ENCODE measurements at places on chromosomes 7 and 10.

DNA sequence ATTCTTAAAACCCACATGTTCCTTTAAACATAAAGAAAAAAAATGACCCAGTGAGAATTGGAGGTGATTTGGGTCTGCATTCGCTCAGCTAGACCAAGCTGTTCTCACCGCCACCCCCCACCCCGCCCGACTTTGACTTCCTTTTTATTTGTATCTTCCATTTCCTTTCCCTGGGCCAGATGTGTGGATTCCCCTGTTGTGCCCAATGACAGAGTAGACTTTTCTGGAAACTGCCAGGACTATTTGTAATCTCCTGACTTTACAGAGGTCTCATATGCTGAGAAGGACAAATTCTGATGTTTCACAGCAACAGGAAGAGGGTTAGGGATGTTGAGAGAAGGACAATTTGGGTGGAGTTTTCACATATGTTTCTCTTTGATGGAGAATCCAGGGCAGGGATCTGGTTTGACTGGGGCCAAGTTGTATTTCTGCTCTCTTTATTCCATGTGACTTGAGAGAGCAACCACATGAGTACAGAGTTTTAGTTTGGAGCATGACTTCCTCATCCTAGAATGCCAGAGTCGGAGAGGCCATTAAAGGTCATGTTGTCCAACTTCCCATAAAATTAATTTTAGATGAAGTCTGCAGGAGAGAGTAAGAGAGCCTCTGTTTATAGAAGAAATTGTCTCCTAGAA, 1023.2 kb downstream of the LRMDA start:
- ATAC-seq = no peak

DNA sequence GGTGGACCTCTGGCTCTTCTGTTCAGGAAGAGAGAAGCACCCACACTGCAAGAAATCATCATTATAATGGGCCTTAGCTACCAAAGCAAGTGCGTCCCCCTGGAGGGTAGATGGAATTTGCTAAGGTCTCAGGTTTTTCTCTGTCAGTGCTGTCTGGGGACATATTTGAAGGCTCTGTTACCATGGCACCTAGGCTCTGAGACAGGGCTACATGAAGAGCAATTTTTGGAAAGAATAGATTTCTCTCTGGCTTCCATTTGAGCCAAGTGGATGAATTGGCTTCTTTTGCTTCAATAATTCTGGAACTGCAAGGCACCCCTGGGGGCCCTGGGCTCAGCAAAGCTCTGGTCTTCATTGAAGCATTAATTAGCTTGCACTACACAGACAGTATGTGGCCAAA, 349.1 kb upstream of the GALNT17 start:
- no peak for ATAC-seq

DNA sequence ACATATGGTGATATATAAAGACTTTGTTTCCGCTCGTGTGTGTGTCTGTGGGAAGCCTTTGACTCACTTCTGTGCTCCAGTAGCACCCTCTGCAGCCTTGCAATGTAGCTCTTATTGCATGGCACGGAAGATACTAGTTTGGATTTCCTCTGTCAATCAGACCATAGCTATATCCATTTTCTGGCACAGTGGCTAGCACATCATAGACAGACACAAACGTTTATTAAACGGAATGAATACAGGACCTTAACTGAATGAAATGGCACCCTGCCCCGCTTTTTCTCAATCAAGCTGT, 124.0 kb upstream of the PTPN20 start:
- peak; percentile 57 for ATAC-seq

DNA sequence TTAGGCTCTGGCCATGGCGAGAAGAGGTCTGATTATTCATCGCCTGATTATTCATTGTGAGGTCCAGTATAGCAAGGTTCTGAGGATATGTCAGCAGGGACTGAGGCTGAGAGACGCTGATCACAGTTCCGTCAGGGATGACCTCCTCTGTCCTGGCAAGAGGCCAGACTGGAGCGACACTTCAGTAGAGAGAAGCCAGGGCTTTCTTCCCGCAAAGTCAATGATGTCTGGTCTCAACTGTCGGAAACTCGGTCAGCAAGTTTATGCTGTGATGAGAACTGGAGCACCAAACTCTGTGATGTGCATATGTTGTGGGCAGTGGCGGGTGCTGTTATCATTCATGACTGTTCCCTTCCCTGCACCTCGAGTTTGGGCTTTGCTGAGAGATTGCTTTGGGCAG, 29.0 kb upstream of the GNA12 start:
- peak; percentile 4 for ATAC-seq

- no peak for ATAC-seq
Observed at GRCh38 chr7:43318188-43318770, 205.8 kb downstream of the HECW1 start.

DNA sequence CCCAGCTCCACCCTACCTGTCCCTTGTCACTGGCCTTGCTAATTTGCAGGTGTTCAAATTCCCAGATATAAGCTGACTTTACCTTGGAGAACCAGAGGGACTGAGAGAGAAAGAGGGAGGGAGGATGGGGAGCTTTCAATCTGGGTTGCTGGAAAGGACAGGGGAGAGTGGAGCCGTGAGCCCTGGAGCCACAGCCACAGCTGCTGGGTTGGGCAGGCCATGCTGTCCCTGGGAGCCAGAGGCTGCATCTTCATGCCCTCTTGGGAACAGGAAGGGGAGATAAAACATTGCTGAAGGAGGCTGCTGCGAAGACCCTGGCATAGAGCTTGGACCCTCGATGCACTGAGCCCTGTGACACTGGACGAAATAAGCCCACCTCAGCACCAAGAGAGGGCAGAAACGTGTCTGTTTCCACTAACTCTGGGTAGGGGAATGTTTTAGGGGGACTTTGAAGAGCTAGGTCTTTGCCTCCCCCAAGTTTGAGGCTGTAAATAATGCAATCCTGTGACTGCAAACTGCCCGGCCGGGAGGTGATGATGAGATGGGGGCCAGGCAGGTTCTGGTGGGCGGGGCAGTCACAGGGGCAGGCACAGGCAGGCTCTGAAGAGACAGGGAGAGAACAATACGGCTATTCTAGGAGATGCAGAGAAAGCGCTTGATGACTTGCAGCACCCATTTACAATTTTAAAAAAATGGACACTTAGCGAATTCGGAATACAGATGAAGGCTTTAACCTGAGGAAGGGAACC, 5.8 kb upstream of the JAKMIP3 start:
- no peak for ATAC-seq

- no peak for ATAC-seq
Observed at GRCh38 chr10:91071786-91072185, 148.7 kb upstream of the PCGF5 start.

DNA sequence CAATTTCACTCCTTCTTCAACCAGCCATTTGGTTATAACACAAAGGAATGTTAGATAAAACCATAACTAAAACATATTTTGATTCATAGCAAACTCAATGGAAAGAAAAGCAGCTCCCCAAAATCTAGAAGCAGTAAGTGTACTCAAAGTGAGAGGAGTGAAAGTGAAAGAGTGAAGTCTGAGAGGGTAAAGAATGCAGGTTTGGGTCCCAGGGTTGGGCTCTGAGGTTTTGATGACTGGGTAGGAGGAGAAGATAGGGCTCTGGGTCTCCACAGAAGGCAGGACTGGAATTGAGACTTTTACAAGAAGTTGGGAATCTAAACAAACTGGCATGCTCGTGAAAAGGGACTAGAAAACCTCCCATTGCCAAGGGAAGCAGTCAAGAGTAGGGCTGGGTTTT, 85.4 kb upstream of the RSU1 start:
- ATAC-seq = no peak

DNA sequence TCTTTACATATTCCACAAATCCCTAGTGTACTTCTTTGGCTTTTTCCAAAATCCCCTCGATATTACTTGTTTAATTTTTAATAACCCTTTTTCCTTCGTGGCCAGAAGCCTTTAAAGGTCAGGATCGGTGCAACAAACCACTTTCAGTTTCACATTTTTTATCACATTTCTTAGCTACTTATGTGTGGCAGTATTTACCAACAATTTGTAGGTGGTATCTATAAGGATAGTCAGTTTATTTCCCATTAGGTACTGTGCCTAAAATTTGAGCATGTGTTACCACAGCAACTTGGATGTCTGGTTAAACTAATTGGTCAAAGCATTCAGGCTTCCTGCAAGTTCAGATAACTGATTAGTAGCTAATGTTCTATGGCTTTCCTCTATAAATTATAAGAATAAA, 104.9 kb downstream of the CDK14 start:
- no peak for ATAC-seq

GRCh38 chr10:29950391-29950790, 109.0 kb downstream of the JCAD start:
- ATAC-seq = peak; percentile 6

DNA sequence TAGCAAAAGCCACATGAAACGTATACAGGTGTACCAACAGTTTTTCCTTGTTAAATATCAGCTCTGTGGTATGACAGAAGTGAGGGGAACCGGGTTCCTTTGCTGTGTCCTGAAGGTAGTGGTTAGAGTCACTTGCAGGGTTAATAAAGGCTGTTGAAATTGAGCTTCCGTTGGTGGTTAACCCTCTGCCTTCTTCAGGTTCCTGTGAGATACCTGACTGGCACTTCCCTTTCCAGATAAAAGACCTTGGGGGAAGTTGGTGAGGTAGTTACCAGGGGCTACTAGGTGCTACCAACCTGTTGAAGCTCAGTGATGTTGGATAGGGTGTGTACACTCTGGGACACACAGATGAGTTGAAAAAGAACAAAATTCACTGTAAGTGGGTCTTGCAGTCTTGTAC, 384.1 kb downstream of the GATA3 start:
- ATAC-seq = no peak

- ATAC-seq = peak; percentile 42
Observed at GRCh38 chr7:132932296-132933071, 149.4 kb downstream of the CHCHD3 start.

- no peak for ATAC-seq
Observed at GRCh38 chr10:75061709-75062505, 49.5 kb upstream of the SAMD8 start.

DNA sequence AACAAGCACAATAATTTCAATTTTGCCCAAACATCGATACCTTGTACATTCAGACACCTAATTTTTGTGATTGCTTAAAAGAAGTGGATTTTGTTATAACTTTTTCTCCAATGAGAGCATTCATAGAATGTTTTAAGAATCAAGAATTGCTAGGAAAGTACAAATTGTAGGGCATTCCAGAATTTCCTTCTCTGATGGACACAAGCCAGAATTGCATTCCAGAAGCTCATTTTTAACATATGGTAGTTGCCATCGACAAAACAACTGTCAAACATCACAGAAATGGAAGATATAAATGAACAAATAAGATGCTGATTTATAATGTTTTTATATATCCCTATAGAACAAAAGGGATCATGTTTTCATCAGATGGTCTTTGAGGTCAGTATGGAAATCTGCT, 258.4 kb upstream of the NPVF start:
- ATAC-seq = no peak

DNA sequence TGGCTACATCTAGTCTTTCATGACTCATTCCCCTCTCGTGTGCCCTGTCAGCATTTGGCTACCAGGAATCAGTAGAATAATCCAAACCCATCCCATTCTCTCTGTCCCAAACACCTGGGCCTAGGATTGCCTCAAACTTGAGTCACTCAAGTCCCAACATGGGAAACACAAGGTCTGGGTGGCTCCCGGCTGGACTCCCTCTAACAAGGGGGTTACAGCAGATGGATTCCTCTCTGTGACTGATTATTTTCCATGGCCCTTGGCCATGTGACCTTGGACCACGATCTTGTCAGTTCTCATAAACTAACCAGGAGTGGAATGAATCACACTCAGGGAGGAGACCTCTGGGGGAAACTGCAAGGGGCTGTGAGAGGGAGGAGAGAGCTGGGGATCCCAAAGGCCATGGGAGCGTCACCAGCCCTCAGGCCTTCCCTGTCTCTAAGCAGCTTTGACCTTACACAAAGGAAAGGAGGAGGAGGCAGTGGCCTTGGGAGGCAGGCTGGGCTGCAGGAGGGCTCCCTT, 533.1 kb downstream of the KCNMA1 start:
- ATAC-seq = no peak

GRCh38 chr10:97069576-97070362, 116.0 kb downstream of the SLIT1 start:
- ATAC-seq = no peak

DNA sequence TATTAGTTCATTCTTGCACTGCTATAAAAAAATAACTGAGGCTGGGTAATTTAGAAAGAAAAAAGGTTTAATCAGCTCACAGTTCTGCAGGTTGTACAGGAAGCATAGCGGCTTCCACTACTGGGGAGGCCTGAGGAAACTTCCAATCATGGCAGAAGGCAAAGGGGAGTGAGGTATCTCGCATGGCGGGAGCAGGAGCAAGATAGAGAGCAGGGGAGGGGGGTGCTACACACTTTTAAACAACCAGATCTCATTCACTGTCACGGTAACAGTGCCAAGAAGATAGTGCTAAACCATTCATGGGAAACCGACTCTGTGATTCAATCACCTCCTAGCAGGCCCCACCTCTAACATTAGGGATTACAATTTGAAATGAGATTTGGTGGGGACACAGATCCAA, 11.6 kb downstream of the ADAMTS14 start:
- no peak for ATAC-seq

DNA sequence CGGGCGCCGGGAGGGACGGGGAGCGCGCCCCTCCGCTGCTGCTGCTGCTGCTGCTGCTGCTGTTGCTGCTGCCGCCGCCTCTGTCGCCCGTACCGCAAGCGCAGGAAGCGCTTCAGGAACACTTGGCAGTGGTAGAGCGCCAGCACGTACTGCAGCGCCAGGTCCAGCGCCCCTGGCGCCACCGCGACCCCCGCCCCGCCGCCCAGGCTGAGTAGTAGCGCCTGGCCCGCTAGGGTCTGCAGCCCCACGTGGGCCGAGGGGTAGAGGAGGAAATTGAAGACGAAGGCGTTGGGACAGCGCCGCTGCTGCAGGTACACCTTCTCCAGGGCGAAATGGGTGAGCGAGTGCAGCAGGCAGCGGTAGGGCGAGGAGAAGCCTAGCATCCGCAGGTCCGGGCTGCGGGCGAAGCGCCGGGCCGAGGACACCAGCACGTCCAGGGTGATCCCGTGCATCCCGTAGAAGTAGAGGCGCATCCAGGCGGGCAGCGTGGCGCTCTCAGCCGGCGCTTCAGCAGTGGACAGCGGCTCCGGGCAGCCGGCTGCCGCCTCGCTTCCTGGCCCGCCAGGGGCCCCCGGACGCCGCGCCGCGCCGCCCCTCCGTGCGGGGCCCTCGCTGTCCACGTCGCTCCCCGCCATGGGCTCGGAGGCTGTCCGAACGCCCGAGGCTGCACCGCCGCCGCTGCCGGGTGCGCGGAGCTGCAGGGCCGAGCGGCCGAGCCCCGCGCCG, at the start of gene TMEM229A:
TMEM229A (minus strand) TSS at position 699 of the 726 bp plus-strand sequence; CDS start at position 635, 64 bp downstream.
- ATAC-seq = peak; percentile 86

- no peak for ATAC-seq
Observed at GRCh38 chr7:50598460-50599343, 33.5 kb upstream of the DDC start.

- ATAC-seq = peak; percentile 28
Observed at GRCh38 chr10:76218035-76218434, 786.6 kb downstream of the LRMDA start.

GRCh38 chr7:37825038-37825437, 23.4 kb upstream of the NME8 start:
- no peak for ATAC-seq
